A549 treated with GW870086 at 1 μM for 4 hours (cell line): ENCODE measurements at places on chromosomes 16 and 17. TPM values are rescaled to one million over a fixed set of nuclear protein-coding genes. Genes with fewer than 3 reads are reported as not detected.

The SLC12A4 gene
- 26.5 to 36.3 TPM (median 30.8 TPM) in 5 replicates for total RNA-seq

The TSPOAP1 gene
- total RNA-seq, result not detected in 5 replicates

The TK1 gene
- total RNA-seq, result 211 to 279 TPM (median 233 TPM) in 5 replicates

The RABEP2 gene
- 9.0 to 10.3 TPM (median 9.6 TPM) in 5 replicates for total RNA-seq

The CPHXL gene
- total RNA-seq, result not detected in 5 replicates

The ACSF3 gene
- total RNA-seq, result 17.7 to 19.2 TPM (median 18.1 TPM) in 5 replicates

The SEPTIN1 gene
- 1.1 to 2.0 TPM (median 1.6 TPM) in 5 replicates for total RNA-seq

The PYY gene
- total RNA-seq, result not detected in 5 replicates
